ENCODE measurements at places on chromosomes 6 and 20. TPM values are rescaled to one million over a fixed set of nuclear protein-coding genes. Genes with fewer than 3 reads are reported as not detected.
A peak's percentile ranks its signal among the peaks of the same experiment; 100 is the strongest.

B3GALT4 gene
- polyA plus RNA-seq, result 1.4 TPM

IMPG1 gene
- polyA plus RNA-seq, result 0.15 TPM

DNA sequence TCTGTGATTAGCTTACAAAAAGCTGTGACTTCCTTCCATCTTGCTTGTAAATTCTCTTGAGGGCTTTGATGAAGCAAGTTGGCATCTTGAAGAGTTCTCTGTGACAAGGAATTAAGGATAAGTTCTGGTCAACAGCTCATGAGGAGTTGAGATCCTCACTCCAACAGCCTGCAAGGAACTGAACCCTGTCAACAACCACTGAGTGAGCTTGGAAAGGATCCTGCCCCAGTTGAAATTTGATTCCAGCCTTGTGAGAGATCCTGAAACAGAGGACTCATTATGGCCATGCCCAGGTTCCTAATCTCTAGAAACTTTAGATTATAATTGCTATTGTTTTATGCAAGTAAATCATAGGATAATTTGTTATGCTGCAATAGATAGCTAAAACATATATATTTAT is 133.7 kb downstream of the PTCHD4 start:
- no peak for DNase-seq

- no peak for DNase-seq
Observed at GRCh38 chr6:118353564-118353963, 194.5 kb upstream of the PLN start.

DNA sequence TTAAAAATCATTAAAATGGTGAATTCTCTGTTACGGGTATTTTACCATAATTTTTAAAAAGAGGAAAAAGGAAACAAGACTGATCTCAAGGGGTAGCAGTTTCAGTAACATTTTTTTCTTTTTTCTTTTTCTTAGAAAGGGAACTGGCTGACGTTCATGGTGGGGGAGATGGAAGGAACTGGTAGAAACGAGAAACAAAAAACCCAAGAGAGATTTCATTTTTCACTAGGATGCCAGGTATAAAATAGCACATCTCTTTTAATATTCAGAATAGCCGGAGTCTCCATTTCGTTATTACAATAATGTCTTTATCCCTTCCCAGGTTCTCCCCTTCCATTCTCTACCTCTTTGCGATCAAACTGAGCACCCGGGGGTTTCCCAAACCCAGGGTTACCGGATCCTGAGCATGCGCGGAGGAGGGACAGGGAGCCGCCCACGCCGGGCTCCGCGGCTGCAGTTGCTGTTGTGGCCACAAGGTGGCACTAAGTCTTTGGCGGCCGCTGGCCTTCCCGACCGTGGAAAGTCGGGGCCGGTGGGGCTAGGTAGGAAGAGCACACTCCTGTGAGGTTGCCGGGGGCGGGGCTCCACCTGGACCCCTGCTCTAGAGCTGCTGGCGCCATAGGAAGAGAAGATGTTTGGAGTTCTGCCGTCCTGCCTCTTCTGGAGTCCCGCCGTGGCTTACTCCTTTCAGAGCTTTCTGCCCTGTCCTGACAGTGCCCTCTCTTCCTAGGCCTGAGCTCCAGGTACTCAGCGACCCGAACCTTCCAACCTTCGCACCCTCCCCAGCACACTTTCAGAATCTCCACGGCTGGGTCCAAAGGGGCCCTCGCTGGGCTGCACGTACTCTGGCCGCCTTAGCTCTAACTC is 146.8 kb downstream of the SH3BGRL2 start:
- DNase-seq, result peak; percentile 8

DNA sequence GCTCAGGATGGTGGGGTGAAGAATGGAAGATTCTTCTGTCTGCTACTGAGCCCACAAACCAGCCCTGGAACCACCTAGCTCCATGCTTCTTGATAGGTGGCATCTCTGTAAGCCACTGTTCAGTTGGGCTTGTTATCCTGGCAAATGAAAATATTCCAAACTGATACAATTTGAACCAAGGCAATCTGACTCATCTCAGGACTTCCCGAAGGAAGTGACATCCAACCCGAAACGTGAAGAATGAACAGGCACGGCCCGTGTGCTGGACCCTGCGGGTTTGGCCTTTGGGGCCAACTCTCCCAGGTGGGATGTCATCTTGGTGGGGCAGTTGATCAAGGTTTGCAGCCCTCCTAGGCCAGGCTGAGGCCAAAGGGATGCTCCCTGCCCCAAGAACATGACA is 160.3 kb downstream of the PREX1 start:
- no peak for DNase-seq

DNA sequence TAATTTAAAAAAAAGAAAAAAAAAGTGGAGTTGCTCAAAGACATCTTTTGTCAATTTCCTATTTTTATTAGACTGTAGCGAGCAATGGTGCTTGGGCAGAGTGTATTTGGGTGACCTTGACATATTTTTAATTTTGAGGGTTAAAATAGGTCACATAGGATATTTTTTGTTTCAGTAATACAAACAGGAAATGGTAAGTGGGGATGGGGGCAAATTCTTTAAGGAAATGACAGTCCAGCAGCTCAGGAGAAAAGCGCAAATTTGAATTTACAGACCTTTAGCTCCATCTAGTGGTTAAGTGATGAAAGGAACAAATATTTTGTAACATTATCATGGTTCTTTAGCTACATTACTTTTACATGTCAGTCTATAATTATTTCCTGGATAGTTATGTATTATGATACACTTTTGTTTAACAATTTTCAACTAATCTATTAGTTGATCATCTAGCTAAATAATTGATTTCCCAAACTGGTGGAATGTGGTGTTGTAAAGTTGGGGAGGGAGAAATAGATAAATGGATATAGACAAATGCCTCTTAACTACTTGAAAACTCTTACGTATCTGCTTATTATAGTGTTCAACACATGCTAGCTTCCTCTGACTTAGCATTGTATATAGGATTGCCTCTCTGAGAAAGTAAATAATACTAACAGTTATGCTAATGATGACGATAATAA is 10.0 kb downstream of the CITED2 start:
- no peak for DNase-seq

- no peak for DNase-seq
Observed at GRCh38 chr6:44192428-44193041, 24.2 kb upstream of the MYMX start.

- DNase-seq, result no peak
Observed at GRCh38 chr20:22617160-22617559, 32.8 kb upstream of the FOXA2 start.

- DNase-seq, result peak; percentile 59
Observed at GRCh38 chr20:37990571-37991151, 42.6 kb downstream of the TTI1 start.

DNA sequence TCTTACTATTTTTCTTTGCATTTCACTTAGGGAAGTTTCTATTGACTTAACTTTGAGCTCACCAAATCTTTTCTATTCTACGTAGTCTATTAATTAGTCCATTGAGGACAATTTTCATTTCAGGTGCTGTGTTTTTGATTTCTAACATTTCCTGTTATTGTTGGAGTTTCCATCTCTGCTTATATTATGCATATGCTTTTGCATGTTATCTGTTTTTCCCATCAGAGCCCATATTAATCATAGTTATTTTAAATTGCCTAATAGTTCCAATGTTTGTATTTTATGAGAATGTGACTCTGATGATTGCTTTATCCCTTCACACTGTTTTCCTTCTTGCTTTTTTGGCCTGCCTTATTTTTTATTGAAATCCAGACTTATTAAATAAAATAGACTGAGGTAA is 414.5 kb upstream of the OPRM1 start:
- no peak for DNase-seq

DNA sequence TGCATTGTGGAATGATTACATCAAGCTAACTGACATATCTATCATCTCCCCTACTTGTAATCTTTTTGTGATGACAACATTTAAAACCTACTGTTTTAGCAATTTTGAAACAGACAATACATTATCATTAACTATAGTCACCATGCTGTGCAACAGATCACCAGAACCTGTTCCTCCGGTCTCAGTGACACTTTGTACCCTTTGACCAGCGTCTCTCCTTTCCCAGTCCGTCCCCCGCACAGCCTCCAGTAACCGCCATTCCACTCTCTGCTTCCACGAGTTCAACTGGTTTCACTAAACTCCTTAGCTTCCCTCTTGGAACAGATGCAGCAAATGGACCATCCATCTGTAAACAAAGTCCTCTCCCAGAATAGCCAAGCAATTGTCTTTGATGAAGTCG is 21.8 kb downstream of the LRP11 start:
- no peak for DNase-seq

PBOV1 gene
- not detected for polyA plus RNA-seq

GRCh38 chr6:87200469-87201175 is 45.3 kb downstream of the ZNF292 start:
- DNase-seq, result no peak

GHRH gene
- polyA plus RNA-seq, result not detected

ASIP gene
- not detected for polyA plus RNA-seq

GRCh38 chr20:36322131-36322530 is 16.0 kb downstream of the DLGAP4 start:
- no peak for DNase-seq

GRCh38 chr6:111971181-111971841 is 82.6 kb upstream of the CCN6 start:
- DNase-seq, result no peak

GRCh38 chr20:57082357-57082945 is 184.0 kb downstream of the BMP7 start:
- no peak for DNase-seq

DNA sequence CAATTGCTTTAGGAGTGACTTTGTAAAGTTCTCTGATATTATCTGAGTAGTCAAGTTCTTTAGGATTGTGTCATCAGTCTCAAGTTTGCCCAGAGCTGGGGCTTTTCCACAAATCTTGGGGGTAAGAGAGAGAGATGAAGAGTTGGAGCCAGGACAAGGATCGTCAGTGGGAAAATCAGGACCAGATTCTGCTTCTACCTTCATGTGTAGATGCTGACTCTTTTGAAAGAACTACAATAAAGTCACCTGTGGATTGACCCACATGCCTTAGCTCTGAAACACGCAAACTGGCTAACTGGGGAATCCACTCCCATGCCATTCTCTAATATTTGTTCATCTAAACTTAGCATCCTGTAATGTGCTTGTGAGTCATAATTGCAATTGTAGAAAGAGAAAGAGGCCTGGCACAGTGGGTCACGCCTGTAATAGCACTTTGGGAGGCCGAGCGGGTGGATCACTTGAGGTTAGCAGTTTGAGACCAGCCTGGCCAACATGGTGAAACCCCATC is 15.6 kb upstream of the BICRAL start:
- DNase-seq, result no peak

All from AG04450 (cell line).